ENCODE measurements at places on chromosomes 3 and 15.

GRCh38 chr15:25931851-25932250 is 68.7 kb upstream of the ATP10A start:
- DNase-seq, result no peak

DNA sequence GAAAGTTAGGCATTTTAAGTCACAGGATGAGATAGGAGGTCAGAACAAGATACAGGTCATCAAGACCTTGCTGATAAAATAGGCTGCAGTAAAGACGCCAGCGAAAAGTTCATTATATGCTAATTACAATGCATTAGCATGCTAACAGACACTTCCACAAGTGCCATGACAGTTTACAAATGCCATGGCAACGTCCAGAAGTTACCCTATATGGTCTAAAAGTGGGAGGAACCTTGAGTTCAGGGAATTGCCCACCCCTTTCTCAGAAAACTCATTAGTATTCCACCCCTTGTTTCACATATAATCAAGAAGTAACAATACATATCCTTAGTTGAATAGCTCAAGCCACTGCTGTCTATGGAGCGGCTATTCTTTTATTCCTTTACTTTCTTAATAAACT is 92.7 kb upstream of the PLXND1 start:
- no peak for DNase-seq

GRCh38 chr3:8663177-8664061 is 18.8 kb upstream of the SSUH2 start:
- no peak for DNase-seq

DNA sequence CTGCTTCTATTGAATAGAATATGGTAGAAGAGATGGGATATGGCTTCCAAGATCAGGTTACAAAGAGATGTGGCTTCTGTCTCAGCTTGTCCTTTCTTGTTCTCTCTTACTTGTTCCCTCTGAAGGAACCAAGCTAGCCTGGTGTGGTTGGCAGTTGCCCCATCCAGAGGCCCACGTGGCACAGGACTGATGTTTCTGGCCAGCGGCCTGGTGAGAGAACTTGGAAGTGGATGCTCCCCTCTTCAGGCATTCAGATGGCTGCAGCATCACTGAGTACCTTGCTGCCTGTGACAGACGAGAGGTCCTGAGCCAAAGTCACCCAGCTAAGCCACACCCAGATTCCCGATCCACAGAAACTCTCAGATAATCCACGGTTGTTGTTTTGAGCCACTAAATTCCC is 183.6 kb downstream of the NSMCE3 start:
- no peak for DNase-seq

GRCh38 chr3:124168271-124168670 is 176.3 kb upstream of the ROPN1 start:
- no peak for DNase-seq

DNA sequence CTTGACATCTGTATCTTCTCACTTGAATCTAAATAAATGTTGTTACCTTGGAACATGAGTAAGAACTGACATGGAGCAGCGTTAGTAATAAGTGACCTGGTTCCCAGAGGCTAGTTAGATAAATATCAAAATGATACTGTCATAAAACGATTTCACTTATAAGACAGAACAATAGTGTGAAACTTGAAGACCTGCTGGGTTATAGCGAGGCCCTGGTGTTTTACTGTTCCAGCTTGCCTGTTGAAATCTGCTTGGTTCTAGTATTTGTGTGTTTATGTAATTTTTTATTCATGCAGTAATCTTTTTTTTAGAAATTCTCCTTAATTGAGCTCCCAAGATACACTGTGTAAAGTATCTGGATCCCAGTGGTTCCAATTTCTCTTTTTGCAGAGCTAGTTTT is 129.4 kb downstream of the CACNA2D3 start:
- no peak for DNase-seq
